ENCODE measurements at places on chromosomes 3 and 15. TPM values are rescaled to one million over a fixed set of nuclear protein-coding genes. Genes with fewer than 3 reads are reported as not detected.

The LNP1 gene
- 0.34 TPM for total RNA-seq

The CEMIP gene
- 0.17 TPM for total RNA-seq

The MESP1 gene
- 0.09 TPM for total RNA-seq

The ARGFX gene
- not detected for total RNA-seq

The CILP gene
- not detected for total RNA-seq

The SLC22A13 gene
- total RNA-seq = 0.09 TPM

The MIX23 gene
- total RNA-seq = 14.3 TPM

The IL1RAP gene
- total RNA-seq = 3.0 TPM

The GCHFR gene
- total RNA-seq = 4.3 TPM

The FILIP1L gene
- total RNA-seq = 24.9 TPM

The TMEM266 gene
- not detected for total RNA-seq

The EPHB1 gene
- total RNA-seq = 2.1 TPM

The CHDH gene
- 0.11 TPM for total RNA-seq

The TMEM40 gene
- not detected for total RNA-seq

The BSN gene
- under 0.01 TPM for total RNA-seq

The LAMB2 gene
- total RNA-seq = 689 TPM

The AZI2 gene
- 33.1 TPM for total RNA-seq

The PPCDC gene
- total RNA-seq = 6.4 TPM

The ILDR1 gene
- total RNA-seq = not detected

The ISLR2 gene
- total RNA-seq = 0.09 TPM

The DPPA4 gene
- not detected for total RNA-seq

The TRAT1 gene
- not detected for total RNA-seq

The SKOR1 gene
- total RNA-seq = 0.11 TPM

The ALG3 gene
- 17.8 TPM for total RNA-seq

The SLC24A5 gene
- not detected for total RNA-seq

The TP63 gene
- total RNA-seq = not detected

The MAN2A2 gene
- 18.4 TPM for total RNA-seq

The GPR160 gene
- total RNA-seq = 1.2 TPM

The FOXL2 gene
- under 0.01 TPM for total RNA-seq

The TRH gene
- total RNA-seq = not detected

The CCDC13 gene
- 0.22 TPM for total RNA-seq

The LTK gene
- total RNA-seq = 0.09 TPM

The RTP3 gene
- total RNA-seq = not detected

The TMEM212 gene
- total RNA-seq = not detected

The SCAANT1 gene
- not detected for total RNA-seq

The GUCA1C gene
- not detected for total RNA-seq

The SLC6A6 gene
- 6.7 TPM for total RNA-seq

The MSL2 gene
- total RNA-seq = 13.4 TPM

The NOX5 gene
- total RNA-seq = under 0.01 TPM

The EIF4E3 gene
- total RNA-seq = 2.4 TPM

The TMEM89 gene
- total RNA-seq = not detected

The SPTBN5 gene
- 1.0 TPM for total RNA-seq

The TPRA1 gene
- 27.3 TPM for total RNA-seq

The SMCO1 gene
- not detected for total RNA-seq

The ADAMTS17 gene
- total RNA-seq = 0.33 TPM

The LTF gene
- total RNA-seq = 0.26 TPM

The C3orf85 gene
- not detected for total RNA-seq

The COL7A1 gene
- total RNA-seq = 0.09 TPM
